H1 (cell line): ENCODE measurements at places on chromosomes 7 and 10. TPM values are rescaled to one million over a fixed set of nuclear protein-coding genes. Genes with fewer than 3 reads are reported as not detected.

DNA sequence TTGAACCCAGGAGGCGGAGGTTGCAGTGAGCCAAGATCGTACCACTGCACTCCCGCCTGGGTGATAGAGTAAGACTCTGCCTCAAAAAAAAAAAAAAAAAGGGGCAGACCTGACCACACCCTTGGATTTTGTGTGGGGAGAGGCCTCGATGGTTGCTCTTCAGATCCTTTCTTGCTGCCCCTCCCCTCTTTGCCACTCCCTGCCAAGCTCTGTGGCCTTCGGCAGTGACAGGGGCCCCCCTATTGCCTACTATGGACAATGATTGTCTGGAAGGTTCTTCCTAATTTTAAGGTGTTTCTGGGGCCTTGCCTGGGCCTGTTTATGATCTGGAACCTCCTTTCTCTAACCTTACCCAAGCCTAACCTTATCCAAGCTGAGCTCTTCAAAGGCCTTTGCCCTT is 795 bp downstream of the PRF1 start:
- DNase-seq, result no peak

DNA sequence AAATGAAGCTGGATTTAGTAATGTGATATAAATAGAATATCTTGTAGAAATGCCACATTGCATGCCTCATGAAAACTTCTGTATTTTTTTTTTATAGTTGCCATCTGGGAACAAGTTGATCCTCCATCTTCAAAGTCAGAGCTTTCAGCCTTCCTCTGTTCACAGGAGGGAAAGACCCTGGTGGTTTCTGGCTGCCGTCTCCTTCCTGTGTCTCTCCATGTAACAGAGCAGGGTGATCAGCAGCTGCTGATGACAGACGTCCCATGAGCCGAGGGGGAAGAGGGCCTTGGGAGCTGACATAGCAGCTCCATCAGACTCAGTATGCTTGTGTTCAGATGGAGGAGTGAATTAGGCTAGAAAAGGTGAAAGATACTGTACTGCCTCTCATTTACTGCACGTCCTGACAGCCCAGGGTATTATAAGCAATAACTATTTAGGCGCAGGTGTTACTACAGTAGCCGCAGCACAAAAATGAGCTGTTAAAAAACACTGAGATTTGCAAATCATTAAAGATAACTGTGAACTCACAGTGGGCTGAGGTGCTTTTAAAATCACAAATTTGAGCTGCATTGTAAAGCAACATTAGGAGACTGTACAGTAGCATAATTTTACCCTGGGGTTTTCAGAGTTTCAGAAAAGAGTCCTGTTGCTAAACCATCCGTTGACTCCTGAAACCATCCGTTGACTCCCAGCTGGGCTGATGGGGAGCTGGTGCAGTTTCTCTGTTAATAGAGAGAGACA is 103.3 kb downstream of the CFAP58 start:
- no peak for DNase-seq

GRCh38 chr7:135185471-135186260 is 15.2 kb upstream of the CYREN start:
- DNase-seq, result no peak

DNA sequence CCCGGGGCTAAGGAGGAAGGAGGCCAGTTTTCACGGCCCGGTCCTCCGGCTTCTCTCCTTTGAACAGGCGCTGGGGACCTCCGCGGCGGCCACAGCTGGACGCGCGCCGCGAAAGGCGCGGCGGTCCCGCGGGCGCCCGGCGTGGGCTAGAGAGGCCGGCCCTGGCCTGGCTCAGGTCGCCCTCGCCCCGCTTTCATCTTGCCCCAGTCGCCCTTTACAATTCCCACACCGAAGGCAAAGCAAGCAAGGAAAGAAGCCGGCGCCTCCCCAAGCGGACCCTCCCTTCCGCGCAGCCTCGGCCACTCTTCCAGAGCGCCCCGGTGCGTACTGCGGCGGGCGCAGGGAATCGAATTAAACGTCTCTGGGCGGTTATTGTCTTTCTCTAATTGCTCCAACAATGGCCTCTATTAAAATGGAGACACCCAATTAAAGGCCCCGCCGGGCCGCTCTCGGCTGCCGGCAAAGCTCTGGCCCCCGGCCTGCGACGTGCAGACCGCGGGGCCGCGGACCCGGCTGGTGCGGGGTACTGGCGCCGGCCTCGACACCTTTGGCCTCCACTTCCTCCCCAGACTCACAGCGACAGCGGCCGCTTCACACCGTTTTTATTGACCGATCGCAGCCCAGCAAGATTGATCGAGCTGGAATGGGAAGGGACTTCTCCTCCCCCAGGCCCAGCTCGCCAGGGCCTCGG is 4.5 kb upstream of the GATA3 start:
- DNase-seq, result peak; percentile 82

DNA sequence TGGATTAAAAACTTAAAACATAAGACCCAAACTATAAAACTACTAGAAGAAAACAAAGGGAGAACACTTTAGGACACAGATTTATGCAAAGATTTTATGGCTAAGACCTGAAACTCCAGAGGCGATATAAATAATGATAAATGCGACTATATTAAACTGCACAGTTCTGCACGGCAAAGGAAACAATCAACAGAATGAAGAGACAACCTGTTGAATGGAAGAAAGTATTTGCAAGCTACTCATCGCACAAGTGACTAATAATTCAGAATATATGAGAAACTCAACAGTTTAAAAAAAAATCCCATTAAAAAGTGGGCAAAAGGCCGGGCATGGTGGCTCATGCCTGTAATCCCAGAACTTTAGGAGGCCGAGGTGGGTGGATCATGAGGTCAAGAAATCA is 73.6 kb downstream of the JMJD1C start:
- DNase-seq, result no peak

- no peak for DNase-seq
Observed at GRCh38 chr7:134174795-134175261, 47.7 kb downstream of the LRGUK start.

- DNase-seq, result no peak
Observed at GRCh38 chr10:115814542-115814941, 458.5 kb downstream of the GFRA1 start.

- no peak for DNase-seq
Observed at GRCh38 chr7:73652541-73652949, 15.1 kb upstream of the VPS37D start.

- no peak for DNase-seq
Observed at GRCh38 chr7:127392182-127392565, 334 bp downstream of the ZNF800 start.

DNA sequence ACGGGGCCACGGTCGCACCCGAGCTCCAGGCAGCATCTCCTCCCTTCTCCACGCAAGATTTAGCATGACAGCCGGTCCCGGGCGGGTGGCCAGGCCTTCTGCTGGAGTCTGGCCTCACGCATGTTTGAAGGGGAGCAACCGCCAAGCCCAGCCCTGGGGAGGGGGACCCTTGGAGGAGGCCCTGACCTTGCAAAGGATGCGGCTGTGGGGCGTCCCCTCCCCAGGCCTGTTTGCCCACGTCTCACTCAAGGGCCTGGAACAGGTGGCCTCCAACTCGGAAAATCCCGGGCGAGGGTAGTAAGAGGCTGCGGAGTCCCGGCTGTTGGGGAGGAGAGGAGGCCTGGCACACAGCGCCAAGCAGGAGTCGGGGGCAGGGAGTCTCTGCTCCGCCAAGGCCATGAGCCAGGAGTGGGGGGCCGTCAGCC is 50.6 kb upstream of the DPYSL4 start:
- DNase-seq, result no peak

DNA sequence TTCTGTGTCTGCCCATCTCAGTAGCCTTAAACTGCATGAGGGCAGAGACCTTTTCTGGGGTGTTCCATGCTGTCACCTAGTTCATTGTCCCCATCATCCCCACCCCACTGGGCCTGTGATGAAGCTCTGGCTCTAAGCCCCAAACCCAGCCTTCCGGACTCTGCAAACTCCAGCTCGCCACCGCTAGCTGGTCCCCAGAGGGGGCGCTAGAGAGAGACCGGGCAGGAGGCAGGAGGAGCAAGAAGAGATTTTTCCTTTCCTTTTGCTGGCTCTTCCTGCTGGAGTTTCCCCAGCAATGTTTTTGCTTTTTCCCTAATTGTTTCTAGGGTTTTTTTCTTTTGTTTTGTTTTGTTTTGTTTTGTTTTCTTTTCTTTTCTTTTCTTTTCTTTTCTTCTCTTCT is 234.4 kb downstream of the TEX36 start:
- peak; percentile 87 for DNase-seq

GRCh38 chr7:100678291-100678984 is 4.9 kb downstream of the GNB2 start:
- DNase-seq, result no peak

DNA sequence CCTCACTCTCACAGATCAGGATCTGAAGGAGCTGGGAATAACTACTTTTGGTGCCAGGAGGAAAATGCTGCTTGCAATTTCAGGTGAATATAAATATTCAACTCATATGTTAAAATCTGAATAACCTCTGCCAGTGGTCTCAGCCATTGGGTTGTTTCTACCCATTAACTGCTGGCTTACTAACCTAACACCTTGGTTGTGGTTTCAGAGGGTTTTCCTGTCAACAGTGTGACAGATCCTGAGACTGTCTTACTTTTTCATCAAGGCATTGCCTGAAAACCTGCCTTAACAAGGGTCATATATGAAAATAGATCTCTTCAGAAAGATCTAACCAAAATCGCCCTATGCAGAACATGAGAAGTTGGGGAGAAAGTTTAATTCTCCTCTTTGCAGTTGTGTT is 307.7 kb downstream of the BICC1 start:
- DNase-seq, result no peak

- no peak for DNase-seq
Observed at GRCh38 chr10:95408983-95409873, 118.4 kb upstream of the PDLIM1 start.

DNA sequence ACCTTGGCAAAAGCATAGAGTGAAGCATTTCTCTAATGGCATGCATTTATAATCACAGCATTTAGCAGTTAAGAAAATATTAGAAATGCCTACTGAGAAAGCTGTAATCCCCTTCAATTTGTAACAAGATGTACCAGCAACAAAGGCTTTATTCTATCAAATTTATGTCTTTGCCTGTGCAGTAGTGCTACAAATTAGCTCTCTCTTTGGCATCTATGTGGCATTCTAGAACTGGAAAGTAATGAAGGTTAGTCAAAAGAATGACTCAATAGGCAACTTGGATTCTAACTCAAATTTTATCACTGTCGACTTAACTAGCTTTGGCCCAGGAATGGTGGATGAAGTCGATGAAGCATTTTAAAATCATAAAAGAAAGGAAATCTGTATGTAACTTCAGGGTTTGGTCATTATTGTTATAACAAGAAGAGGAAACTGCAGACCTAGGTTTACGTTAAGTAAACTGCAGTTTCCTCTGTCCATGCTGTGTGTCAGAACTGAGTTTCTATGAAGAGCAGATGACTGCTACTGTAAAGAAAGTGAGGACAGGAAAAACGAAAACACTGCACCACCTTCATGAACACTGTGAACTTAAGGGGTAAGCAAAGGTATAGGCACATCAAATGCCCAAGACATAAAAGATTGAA is 140.0 kb downstream of the RAPGEF5 start:
- no peak for DNase-seq

CFAP69 gene
- polyA plus RNA-seq, result 1.00 and 1.0 TPM in 2 replicates

ZFAND4 gene
- polyA plus RNA-seq, result 2.2 and 2.8 TPM in 2 replicates

SCIN gene
- polyA plus RNA-seq, result 0.47 and 0.49 TPM in 2 replicates

WDFY4 gene
- polyA plus RNA-seq, result not detected in 2 replicates

ACTL6B gene
- 4.5 and 4.6 TPM in 2 replicates for polyA plus RNA-seq

H2BK1 gene
- polyA plus RNA-seq, result not detected in 2 replicates
